CMK (cell line): ENCODE measurements at places on chromosomes 1 and 21.

DNA sequence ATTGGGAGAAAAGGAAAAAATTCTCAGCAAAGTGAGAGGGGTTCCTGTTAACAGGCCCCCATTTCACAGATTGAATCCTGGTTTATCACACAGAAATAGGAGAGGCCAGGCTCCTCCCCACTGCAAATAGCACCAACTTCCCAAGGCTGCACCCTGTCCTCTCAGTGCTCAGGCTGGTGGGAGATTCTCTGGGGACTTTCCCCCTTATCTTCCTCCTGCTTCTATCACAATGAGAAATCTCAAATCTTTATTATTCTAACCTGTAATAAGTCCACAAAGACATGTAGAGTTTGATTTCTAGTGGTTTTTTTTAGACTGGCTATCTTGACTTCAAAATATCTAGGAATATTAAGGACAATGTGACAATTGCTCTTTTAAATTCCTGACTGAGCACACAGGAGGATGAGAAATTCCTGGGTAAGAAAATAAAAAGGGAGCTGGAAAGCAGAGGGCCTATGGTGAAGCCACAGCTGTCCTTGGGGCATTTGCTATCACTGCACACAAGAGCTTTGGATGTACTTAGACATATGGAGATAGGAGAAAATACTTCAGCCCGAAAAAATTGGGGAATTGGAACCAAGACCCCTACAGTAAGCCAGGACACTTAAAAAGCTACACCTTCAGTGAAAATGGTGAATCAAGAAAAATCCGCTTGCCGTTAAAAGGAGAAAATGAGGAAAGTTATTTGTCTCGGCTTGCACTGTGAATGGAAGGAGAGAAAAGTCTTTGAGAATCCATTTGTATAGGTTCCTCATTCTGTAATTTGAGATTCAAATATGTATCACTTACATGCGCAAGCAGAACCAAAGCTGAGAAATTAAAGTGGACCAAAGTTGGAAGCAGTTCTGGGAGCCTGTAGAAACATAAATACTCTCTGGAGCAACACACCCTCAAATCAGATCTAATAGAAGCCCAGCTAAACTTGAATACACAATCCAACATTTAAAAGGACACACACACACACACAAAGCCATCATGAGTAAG lies 65.9 kb upstream of the C1orf105 start:
- no peak for DNase-seq

DNA sequence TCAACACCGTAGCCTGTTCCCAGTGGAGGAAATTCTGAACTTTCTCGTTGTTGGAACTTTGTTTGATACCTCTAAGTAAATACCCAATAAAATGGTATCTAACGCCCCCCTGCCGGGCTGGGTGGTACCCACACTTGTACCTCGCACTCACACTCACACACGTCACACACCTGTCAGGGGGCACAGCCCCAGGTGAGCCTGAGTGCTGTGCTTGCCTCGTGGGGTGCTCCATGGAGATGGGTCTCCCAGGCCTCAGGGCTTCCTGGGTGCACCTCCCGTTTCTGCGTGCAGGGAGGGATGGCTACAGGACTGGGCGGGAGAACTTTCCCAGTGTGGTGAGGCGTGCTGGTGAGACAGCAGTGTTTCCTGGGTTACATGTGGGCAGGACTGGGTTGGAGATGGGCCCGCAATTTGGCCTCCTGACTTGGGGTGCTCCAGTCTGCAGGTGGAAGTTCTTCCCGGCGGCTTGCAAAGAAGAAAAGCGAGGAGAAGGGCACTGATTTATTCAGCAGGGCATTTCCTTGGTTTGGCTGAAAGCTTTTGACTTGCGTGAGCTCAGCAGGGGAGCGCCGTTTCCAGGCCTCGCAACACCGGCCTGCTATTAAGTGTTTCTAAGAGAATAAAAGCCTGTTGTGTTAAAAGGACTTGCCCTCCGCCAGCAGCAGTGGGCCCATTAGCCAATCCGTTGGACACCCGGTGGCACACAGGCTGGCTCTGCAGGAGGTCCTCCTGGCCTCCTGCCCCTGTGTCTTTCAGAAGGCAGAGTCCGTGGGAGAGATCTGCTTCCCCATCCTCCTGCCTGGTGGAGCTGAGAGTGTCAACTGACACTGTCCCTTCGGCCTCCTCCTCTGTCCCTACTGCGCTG lies 79.7 kb downstream of the KIF26B start:
- no peak for DNase-seq

DNA sequence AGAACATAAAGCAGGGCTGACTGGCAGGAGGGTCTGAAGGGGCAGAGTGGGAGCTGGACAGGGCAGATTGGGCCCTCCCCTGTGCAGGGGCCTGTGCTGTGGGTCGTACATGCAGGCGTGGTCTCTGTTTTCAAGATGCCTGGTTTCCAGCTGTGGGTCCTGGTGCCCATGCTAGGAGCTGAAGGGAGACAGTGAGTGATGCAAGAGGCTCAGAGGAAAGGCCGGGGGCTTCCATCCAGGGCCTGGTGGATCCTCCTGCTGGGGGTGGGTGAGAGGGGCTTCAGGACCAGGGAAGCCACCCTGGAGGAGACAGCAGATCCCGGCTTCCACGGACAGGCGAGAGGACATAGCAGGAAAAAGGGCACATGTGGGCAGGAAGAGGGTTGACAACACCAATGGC lies 349.0 kb upstream of the VAMP3 start:
- no peak for DNase-seq

- no peak for DNase-seq
Observed at GRCh38 chr1:84668185-84668584, 22.1 kb downstream of the SSX2IP start.

DNA sequence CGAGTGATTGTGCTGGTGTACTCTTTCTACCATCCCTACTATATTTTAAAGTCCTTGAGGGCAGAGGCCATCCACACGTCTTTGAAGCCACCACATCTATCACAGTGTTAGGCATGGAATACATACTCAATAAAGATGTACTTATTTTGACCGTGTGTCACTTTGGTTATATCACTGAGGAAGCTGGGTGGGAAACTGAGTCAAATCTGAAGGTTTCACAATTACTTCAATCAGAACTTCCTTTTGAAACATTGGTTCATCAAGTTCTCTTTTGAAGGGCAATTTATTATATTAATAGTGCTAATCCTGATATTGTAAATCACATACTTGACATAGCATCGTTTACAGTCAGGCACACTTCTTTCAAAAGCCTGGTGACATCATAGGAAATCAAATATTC lies 53.3 kb upstream of the ATP1B1 start:
- no peak for DNase-seq

DNA sequence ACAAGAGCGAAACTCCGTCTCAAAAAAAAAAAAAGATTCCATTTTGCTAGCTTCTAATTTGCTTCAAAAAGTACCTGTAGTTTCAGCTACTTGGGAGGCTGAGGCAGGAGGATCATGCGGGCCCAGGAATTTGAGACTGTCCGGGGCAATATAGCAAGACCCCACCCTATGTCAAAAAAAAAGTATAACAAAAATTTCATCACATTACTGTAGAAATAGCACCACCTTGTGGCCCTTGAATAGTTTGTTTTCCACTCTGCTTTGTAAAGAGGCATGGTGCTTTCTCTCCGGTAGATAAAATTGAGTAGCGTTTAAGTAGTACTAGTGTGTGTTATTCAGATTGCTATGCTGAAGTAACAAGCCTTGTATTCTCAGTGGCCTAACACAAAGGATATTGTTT lies 18.2 kb upstream of the MSTO1 start:
- DNase-seq: peak; percentile 24

GRCh38 chr1:94042388-94042787 lies 78.6 kb downstream of the ABCA4 start:
- DNase-seq: no peak

- no peak for DNase-seq
Observed at GRCh38 chr1:168867941-168868634, 139.1 kb upstream of the DPT start.

DNA sequence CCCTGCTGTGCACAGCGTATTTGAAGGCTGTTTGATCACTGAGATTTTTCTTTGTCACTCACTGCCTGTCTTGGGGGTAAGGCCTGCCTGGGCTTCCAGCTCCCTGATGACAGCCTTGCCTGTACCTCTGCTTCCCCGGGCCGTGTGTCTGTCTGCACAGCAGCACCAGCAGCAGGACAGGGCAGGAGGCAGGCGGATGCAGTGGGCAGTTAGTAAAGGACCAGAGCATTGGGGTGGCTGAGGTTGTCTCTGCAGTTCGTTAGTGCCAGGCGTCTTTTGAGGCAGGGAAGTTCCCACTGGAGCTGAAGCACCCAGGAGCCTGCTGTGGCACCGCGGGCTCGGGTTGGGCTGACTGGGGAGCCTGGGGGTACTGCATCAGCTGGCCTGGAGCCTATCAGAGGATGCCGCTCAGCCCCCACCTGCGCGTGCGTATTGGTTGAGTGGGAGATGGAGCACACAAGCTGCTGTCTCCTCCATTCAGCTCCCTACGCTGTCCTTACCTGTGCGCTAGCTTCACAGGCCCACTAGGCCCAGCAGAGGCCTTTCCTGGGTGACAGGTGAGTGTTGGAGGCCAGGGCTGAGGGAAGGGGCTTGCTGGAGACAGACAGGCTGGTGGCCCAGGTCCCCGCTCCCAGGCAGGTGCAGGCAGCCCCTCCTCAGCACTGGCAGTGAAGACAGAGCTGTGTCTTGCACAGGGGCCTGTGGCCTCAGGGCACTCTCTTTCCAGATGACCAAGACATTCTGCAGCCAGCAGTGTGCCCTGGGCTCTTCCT lies 28.2 kb downstream of the SNAP47 start:
- no peak for DNase-seq

DNA sequence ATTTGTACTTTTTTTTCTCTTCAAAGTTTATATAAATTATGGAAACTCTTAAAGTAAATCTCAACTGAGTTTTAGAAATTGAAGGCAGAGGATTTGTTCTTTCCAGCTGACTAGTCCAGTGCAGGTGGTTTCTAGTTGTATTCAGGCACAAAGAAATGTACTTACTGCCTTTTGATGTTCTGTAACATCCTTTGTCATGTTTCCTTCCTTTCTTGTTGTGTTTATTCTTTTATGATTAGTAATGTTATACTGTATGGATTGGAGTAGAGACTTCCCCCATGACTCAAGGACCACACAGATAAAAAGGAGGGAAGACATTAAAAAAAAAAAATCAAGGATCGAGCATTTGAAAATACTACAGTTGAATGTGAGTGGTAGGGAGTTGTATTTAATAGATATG lies 8.0 kb downstream of the HIPK1 start:
- DNase-seq: no peak

DNA sequence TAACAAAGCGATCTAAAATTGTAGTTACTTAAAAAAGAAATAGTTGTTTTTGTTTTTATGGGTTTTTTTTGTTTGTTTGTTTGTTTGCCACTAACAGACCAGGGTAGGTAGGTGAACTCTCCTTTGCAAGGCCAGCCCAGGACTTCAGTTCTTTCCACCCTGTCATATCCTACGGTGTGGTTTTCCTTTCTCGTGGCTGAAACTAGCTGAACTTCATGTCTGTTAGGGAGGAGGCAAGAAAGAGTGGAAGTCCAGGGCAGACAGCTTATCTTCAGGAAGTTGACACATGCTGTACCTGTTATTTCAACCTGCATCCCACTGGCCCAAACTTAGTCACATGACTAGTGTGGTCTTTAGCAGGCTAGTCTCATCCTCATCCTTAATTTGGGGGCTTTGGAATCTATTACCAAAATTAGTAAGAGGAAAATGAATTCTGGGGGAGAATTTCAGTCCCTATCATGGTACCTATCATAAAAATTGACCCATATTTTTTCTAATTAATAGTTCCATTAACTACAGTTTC lies 62.9 kb upstream of the LRRC7 start:
- no peak for DNase-seq

DNA sequence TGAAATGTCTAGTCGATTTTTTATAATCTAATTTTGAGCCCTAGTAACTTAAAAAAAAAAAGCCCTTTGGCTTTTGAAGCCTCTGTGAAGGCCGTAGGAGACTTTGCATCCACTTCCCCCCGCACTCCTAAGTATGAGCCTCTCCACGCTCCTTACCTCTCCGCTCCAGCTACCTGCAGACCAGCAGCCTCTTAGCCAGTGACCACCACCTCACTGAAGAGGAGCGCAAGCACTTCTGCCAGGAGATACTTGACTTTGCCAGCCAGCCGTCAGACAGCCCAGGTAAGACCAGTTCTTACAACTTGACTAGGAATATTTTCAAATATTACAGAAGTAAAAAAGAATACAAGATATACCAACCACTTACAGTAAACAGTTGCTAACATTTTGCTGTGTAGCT lies 27.4 kb upstream of the PWP2 start:
- DNase-seq: no peak

DNA sequence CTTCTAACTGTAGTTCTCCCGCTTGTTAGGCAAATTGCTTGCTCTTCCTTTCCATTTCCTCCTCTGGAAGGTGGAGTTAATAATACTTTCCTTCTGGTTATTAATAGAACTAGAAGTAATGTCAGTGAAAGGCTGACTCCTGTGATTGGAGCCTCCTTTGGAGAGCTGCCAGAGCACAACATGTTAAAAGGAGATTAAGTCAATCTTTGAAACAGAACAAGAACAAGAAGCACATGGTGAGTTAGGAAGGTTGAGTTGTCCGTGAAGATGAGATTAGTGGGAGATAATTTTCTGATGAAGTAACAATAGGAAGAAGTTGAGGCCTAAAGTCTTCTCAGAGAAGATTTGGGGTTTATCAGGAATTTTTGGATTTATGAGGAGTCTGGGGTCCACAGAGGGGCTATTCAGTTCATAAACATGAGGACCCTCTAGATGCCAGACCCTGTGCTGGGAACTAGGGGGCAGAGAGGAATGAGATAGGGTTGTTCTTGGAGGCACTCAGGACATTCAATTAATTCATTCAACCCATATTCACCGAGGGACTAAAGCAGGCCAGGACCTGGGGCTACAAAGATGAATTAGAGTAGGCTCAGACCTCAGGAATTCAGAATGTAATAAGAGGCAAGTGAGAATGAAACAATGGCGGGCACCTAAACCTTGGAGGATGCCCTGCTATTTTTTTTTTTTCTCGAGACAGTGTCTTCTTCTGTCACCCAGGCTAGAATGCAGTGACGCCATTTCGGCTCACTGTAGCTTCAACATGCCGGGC lies 40.7 kb upstream of the DHCR24 start:
- peak; percentile 3 for DNase-seq

DNA sequence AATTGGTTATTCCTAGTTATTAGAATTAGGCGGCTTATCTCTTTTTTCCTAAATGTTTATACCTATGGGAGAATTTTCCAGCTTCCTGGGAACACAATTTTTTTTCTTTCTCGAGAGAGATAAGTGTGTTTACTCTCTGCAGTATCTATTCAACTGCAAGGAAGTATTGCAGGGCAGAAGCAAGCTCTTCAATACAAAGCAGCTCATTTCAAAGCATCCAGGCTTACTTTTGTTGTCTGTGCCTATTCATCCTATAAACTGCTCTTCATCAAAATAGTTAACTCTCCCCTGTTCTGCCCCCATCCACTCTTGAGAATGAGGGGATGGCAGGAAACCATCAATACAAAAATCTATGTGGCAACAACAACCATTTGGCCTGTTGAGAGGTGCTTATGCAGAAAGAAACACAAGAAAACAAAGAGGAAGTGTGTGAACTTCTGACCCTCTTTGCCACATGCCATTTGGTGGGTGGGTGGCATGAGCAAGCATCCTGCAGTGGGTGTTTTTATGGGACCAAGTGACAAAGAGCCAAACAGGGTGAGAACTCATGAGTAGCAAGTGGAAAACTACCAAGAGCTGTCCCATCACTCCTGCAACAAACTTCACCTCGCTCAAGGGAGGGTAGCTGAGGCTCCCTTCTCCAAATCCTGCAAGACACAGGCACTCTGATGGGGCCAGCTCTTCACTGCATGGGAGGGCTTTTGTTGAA lies 50.6 kb upstream of the MRPS6 start:
- DNase-seq: peak; percentile 8
